ENCODE measurements at places on chromosomes 11 and 22.

DNA sequence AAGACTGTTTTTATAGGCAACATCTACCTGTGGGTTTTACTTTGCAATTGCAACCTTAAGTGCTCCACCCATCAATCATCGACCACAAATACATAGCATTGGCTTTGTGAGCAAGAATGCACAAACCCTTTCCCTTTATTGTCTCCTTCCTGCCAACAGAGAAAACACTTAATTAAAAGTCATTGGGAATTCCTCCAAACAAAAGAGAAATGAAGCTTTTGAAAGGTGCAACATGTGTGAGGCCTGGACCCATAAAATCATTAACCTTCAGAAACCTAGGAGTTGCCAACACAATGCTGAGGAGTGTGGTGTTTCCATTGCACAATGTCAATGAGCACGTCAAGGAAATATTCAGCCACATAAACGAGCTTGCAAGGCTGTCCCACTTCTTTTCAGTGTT is 223.2 kb downstream of the BLID start:
- no peak for DNase-seq

- DNase-seq: no peak
Measured at GRCh38 chr11:121483805-121484480, 31.2 kb upstream of the SORL1-AS1 start.

DNA sequence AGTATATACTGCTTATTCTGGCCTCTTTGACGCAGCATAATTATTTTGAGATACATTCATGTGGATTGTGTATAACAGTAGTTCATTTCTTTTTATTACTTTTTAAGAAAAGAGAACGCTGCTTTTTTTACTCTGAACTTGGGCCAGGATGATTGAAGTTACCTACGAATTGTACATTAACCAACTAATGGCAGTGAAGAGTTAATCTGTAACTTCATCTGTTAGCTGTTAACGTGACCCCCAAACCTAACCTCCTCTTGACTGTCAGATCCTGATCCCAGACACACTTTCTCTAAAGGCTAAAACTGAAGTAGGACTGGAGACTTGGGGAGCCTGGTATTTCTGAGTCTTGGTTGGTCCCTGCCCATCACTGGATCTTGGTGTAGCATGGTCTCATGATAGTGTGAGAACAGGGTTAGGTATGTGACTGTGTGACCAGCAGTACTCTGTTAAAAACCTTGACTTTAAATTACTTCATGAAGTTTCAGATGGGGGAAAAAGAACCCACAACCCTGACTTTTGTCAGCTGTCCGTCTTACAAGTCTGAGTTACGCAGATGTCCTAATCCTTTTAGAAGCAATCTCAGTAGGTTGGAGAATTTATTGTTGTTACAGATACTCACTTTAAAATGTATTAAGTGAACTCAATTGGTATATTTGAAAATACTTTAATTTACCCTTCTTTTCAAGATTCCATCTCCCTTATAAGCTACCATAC is 39.4 kb downstream of the C22orf31 start:
- DNase-seq: no peak

DNA sequence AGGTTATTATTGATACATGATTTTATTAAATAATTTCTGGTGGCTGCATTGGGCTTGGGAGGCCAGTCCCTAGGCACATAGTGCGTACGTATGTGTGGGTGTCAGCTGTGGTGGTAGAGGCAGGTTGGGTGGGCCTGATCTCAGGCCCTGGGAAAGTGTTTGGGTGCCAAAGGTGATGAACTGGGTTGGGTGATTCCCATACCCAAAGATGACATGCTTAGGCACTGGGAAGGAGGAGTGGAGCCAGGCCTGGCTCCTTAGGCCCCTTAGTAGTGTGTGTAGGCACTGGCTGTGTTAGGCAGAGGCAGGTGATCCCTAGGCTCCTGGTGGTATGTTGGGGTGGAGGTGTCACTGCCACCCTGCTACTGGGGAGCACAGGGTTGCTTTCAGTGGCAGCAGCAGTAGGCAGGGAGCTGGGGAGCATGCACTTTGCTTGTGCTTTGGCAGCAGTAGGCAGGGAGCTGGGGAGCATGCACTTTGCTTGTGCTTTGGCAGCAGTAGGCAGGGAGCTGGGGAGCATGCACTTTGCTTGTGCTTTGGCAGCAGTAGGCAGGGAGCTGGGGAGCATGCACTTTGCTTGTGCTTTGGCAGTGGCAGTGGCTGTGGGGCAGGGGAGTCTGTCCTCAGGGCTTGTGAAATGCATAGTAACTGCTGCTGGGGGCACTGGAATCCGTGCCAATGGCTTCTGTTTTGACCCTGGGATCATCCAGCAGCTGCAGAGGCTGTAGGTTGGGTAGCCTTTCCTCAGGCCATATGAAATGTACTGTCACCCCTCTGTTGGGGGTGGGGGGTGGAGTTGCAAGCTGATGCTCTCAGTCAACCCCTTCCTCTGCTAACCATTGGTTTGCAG is 84.4 kb downstream of the RRM1 start:
- no peak for DNase-seq

GRCh38 chr11:85281550-85281949 is 345.6 kb downstream of the DLG2 start:
- no peak for DNase-seq

DNA sequence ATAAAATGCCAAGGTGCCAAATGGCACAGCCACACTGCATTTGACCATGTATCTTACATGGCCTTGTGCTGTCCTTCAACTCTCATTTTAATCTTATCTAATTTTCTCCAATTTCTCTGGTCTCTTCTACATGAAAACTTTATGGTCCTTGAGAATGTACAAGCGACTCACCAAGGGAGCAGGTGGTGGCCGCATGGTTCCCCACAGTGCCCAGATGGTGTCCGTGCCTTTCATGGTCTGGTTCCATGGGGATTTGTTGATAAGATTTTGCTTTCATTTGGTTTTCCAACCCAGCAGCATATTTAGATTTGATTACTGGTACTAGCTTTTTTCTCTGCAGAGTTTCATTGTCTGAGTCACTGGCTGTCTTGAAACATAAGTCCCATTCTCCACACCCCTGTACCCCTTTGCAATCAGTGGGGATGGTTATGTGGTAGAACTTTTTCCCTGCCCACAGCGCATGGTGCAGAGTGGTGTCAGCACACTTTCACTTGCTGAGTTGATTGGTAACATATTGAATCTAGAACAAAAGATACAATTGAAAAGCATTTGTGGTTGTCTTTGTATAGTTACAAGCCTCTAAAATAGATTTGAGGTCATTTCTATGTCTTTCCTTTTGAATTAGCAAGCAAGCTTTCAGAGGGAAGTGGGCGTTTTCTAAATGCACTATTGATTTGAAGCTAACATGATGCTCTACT is 24.1 kb downstream of the ZNRF3 start:
- DNase-seq: peak; percentile 38

DNA sequence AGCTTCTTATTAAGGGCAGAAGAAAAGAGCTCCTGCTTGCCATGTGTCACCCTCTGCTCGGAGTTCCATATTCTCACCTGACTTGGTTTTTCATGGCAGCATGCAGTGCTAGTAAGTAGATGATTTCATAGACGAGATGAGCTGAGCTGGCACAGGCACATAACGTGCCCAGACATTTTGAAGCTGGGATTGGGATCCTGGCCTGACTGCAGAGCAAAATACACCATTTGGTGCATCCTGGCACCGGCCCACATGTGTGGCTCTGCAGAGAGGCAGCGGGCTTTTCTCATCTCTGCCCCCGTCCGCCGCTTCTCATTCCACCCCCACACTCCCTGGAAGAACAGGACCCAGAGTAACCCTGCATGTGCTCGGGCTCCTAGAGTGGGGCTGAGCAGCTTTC is 24.8 kb downstream of the FAM118A start:
- DNase-seq: no peak

Measured in HFF-Myc (cell line).